ENCODE measurements at places on chromosomes 11 and 22.

GRCh38 chr22:25025491-25026400 lies 73.2 kb downstream of the KIAA1671 start:
- no peak for DNase-seq

GRCh38 chr11:3795131-3796001 lies 2.0 kb downstream of the NUP98 start:
- no peak for DNase-seq

DNA sequence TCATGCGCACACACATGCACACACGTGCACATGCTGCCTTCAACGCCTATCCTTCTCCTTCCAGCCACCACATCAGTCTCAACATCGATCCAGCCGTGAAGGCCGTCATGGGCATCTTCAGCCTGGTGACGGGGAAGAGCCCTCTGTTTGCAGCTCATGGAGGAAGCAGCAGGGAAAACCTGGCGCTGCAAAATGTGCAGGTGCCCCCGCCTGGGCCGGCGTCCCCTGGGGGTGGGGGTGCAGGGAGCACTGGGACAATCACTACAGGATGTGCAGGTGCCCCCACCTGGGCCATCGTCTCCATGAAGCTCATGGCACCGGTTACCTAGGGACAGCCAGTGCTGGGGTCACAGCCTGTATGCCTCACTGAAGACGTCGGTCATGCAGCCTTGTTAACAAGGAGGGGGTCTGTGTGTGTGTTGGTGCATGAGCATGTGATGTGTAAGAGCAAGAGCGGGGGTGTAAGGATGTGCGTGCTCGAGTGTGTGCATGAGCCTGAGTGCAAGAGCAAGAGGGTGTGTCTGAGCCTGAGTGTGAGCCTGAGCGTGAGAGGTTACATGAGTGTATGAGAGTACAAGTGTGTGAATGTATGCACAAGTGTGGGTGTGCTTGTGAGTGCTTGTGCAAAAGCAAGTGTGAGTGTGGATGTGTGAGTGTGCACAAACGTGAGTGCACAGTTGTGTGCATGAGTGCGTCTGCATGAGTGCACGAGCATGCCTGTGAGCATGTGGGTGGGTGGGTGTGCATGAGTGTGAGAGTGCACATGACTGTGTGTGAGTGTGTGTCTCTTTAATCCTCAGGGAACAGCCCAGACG lies 31.5 kb downstream of the NADSYN1 start:
- DNase-seq: no peak

DNA sequence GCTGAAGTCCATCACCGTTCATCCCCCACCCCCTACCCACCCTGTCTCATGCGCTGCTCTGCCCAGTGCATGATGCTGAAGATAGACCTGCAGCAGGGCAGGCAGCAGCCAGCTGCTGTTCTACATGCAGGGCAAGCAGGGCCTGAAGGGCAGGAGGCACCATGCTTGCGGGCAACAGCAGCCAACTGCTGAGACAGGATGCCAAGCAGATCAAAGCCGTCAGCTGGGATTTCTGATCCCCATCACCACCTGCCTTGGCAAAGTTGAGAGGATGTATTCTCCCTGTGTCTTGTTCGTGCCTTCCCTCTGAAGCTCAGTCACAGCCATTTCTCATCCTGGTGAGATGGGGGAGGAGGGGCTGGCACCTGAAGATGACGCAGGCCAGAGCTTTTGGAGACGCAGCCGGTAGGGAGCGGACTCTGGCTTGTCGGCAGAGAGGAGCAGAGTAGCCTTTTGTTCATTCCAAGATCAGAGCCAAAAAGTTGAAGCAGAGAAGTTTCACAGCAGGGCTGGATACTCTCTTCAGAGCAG lies 227.0 kb downstream of the GRIK4 start:
- no peak for DNase-seq

GRCh38 chr11:112697391-112698178 lies 263.6 kb upstream of the NCAM1 start:
- no peak for DNase-seq

DNA sequence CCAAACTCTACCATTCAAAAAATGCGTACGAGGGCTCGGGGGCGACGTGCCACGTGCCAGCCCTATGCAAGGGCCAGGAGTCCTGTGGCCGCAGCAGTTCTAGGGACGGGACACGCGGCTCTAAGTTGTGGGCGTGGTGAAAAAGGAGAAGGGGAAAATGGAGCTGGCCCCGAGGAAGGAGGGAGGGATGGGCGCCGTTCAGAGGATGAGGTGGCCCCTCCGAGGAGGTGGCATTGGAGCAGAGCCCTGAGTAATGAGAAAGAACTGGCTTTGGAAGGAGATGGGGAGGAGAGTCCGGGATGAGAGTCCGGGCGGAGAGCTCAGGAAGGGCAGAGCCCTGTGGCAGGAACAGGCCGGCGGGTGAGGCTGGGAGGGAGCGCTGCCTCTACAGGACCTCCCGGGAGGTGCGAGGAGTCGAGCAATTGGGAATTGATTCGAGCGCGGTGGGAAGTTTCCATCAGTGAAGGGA lies 21.0 kb downstream of the OTUB1 start:
- DNase-seq: no peak

GRCh38 chr11:6664551-6664950 lies 8.9 kb upstream of the DCHS1 start:
- no peak for DNase-seq

GRCh38 chr11:20051469-20052399 lies 108.5 kb downstream of the DBX1 start:
- no peak for DNase-seq

DNA sequence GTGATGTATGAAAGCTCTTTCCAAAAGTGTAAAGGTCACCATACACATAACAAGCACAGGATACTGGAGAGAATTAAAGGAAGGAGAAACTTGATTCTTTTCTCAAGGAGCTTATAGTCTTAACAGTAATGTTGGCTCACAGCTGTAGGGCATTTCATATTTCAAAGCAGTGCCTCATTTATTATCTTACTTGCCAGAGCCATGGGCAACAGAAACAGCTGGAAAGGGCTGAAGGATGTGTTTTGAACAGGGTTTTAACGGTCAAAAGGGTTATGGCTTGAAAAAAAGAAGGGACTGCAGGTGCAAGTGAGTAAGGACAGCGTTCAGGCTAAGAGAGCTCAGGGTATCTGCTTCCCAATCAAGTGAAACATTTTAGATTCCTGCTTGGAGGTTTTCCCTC lies 2.7 kb upstream of the GRAMD1B start:
- DNase-seq: no peak

GRCh38 chr11:45345491-45345890 lies 59.4 kb upstream of the SYT13 start:
- DNase-seq: no peak

DNA sequence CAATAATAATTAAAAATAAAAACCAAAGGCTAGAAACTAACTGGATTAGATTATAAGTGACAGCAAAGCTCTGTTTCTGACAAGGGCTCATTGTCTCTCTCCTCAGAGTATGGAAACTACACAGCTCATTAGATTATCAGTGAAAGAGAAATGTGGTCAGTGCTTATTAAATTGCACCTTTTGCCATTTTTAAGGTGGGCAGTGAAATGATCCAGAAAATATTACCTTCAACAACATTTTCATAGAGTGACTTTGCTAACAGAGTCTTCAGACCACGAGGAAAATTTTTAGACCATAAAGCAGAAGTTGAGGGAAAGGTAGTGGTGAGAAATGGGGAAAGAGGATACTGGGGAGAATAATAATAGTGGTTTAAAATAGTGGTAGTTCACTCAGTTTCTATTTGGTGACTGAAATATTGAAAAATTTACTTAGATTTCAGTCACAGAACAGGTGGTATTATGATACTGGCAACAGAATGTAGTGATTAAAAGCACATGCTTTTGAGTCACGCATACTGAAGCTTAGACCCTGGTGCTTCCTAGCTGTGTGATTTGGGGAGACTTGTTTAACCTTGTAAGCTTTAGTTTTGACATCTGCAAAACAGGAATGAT lies 684.0 kb upstream of the CCDC90B start:
- DNase-seq: no peak

- peak; percentile 23 for DNase-seq
These were observed 16.9 kb downstream of the TUB start for GRCh38 chr11:8097926-8098325.

DNA sequence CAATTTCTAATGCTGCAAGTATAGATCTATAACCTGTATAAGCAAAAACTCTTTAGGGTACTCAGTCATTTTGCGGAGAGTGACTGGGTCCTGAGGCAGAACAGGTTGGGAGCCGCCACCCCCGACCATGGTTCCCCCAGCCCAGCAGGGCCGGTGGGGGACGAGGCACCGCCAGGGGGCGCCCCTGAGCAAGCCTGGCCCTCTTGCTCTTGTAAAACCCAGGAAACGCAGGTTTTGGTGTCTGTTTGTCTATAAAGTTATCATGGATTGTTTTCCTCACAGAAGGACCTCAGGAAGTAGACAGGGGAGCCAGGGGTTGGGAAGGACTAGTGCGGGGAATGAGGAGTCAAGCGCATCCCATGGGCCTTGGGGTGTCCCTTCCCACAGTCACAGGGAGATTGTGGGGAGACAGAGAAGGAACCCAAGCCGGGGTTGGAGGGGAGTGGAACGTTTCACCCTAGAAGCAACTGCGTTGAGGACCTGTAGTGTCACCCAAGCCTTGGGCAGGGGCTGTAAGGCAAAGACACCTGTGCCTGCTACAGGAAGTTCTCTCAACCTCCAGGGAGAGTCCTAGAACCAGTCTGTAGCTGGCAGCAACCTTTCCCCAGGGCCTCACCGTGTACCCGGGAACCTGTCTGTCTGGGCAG lies 26.4 kb downstream of the KCTD17 start:
- DNase-seq: peak; percentile 69

DNA sequence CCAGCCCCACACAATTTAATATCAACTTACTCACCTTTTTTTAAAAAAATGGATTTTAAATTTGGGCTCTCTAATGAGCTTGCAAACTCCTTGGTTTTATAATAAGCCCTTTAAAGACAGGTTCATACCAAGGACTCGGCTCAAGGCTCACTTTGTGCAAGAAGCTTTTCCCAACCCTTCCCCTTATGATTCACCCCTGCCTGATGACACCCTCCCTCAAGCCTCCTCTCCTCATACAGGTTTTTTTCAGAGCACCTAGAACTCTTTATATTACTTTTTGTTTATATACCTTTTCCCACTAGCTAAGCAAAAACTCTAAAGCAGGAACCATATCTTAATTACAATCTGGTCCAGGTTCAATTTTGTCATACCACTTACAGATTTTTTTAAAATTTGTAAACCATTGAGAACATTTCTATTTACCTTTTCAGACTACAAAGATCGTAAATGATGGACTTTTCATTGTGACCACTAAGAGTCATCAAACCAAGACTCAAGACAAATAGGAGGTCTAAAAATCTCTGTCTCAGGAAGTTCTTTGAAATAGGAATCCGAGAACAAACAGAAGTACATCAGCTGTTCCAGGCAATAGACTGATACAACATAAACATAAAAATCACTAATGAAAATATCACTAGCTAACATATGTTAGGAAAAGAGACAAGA lies 13.1 kb upstream of the EXPH5 start:
- DNase-seq: no peak

DNA sequence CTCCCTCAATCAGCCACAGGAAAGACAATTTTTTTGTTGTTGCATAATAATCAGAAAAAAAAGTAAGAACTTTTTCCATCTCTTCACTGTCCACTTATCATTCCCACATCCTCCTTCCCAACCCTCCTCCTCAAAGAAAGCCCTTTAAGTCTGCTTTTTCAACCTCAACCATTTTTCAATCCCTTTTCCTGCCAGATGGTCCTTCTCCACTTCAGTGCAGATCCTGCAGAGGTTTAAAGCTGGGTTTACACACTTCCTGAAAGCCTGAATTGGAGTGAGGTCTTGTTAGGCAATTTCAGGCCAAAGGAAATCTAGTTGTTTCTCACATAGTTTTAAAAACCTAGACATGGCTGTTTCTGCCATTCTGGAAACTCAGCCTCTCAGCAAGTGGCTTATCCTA lies 78.3 kb downstream of the RPL27A start:
- DNase-seq: no peak

- DNase-seq: no peak
These were observed 9.8 kb upstream of the TBX1 start for GRCh38 chr22:19750507-19751490.

DNA sequence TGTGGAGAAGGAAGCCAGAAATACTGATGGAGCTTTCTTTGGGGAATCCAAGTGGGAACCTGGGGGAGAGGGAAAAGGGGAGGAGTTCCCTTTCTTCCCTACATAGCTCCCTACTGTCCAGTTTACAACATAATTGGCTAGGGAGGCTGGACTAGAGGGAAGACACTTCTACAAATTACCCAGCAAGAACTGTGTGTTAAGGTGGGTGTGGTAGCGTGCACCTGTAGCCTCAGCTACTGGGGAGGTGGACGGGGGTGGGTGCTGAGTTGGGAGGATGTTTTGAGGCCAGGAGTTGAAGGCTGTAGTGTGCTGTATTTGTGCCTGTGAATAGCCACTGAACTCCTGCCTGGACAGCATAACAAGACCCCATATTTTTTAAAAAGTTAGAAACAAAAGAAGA lies 74.0 kb downstream of the NAV2 start:
- no peak for DNase-seq

GRCh38 chr11:35009191-35009943 lies 92.9 kb downstream of the PDHX start:
- no peak for DNase-seq

GRCh38 chr11:5719703-5720495 lies 16.3 kb upstream of the OR56B1 start:
- no peak for DNase-seq

- no peak for DNase-seq
These were observed 55.9 kb downstream of the KCNC1 start for GRCh38 chr11:17790453-17790852.

- no peak for DNase-seq
These were observed 5.9 kb downstream of the TP53AIP1 start for GRCh38 chr11:128936606-128937251.

GRCh38 chr22:34111210-34111824 lies 191.0 kb upstream of the LARGE1 start:
- peak; percentile 48 for DNase-seq

All from left lobe of liver (tissue), 2 donors.